ENCODE measurements at places on chromosomes 4 and X.

- no peak for DNase-seq
These were observed 230.5 kb downstream of the IDS start for GRCh38 chrX:149274516-149275105.

DNA sequence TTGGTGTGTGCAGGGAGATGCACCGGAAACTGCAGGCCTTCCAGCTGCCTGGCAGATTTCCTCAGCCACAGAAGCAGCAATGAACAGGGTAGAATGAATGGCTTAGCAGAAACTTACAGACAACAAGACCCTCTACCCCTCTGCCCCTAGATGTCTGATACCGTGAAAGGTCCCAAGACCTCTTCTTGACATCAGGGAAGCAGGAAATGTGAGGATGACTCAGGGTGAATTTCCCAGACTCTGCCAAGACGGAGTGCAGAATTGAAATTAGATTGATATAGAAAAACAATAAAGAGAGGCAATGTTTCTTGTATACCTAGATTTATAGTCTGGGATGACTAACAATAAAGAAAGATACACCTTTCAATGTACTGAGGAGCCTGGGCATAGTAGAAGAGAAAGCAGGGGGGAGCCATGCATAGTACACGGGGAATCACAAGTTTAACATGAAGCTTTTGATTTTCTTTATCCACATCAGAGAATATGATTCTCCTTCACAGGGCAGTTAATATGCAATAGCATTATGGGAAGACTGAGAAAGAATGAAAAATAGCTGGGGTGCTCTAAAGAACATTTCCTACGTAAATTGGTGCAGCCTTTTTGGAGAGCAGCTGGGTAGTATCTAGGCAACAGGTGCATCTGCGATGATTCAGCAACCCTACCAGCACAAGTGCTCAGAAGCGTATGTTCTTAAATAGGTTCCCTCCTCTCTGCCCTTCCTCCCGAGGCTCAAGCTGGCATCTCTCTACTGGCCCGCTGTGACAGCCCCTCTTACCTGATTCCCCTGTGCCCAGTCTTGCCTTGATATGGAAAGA, 18.3 kb upstream of the CXCR3 start:
- DNase-seq = no peak

DNA sequence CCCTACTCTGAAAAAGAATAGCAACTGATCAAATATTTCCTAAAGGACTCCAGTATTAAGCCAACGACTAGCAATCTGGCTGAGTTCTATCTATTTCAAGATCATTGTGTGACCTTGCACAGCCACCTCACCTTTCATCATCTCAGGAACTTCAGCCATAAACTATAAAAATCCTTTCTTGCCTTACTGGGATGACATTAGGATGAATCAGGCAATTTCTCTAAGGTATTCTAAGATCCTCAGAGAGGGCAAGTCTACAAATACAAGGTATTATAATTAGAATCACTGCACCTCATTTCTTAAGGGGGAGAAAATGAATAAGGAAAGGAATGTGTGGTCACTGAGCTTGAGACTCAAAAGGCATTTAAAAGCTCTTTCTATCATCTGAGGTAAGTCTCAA, 152.6 kb downstream of the GRIA3 start:
- no peak for DNase-seq

- DNase-seq = no peak
These were observed 650.3 kb upstream of the FAM241A start for GRCh38 chr4:111494971-111495370.

DNA sequence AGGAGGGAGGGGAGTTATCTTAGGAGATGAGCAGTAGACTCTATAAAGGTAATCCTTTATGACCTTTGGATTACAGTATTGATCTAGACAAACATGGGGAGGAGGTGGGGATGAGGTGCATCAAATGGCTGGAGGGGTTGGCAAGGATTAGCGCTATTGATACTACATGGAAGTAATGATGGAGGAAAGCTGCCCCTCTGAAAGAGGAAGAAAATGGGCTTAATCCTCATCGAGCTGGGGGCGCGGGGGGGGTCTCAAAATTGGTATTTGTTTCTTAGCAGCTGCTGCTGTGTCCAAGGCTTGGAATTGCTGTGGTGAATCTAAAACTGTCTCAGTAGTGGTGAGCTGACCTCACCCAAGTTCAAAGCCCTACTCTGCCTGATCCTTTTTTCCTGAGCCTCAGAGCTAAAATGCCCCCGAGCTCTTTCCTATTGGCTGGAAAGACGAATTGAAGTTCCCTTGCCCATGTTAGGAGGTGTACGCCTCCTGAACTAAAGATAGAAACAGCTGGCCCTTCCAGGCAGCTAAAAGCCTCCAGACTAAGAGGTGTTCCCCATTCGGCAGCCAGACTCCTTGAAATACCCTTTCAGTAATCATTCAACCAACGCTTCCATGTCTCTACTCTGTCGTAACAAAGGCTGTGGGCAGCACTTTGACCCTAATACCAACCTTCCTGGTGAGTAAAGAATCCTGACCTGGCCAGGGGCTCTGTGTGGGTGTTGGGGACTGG, at the start of gene ITGB1BP2:
ITGB1BP2 (plus strand) TSS at position 556 of the 730 bp plus-strand sequence; CDS start at position 613, 57 bp downstream.
- no peak for DNase-seq

DNA sequence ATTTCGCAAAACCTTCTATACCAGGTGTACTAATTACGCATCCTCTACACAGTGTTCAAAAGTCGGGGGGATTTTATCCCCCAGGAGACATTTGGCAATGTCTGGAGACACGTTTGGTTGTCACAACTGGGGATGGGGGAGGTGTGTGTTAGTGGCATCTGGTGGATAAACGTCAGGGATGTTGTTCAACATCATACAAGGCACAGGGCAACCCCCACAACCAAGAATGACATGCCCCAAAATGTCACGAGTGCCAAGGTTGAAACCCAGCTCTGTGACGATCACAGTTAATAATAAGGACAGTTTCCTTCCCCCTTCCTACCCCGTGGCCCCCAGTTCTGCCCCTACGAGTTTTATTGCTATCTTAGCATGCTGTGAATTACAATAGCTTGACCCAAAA, 15.9 kb upstream of the SEL1L3 start:
- no peak for DNase-seq

- no peak for DNase-seq
These were observed 86.3 kb downstream of the GPRIN3 start for GRCh38 chr4:89221167-89221867.
